ENCODE measurements at places on chromosomes 1 and 21.

GRCh38 chr1:58749646-58750045, 34.2 kb downstream of the JUN start:
- no peak for DNase-seq

DNA sequence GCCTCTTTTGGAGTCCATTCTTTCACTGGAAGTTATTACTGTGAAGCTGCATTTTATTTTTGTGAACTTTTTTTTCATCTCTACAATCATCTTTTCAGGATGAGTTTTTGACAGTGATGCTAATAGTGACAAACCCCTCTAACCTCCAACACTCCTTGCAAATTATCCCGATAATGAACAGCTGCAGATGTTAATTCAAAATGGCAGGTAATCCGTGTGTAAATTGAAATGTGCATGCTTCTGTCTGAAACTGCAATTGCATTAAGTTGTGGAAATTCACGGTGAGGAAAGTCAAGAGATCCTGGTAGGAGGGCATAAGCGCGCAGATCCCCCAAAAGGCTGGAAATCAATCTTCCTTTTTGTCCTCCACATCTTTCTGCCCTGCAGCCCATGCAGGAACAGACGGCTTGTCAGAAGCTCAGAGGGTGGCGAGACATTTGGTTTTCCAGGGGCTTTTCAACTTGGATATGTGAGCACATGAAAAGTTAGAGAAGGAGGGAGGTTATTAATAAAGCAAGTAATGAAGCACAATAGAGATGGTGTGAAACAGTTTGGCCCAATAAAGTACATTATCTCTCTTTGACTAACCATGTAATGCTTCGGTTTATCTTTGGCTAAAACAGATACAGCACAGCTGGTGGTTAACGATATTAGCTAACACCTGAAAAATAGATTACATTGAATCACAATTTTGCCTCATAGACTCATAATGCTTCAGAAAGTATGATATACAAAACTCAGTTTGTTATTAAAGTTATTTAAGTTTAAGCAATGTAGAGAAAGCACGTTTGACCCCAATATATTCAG, 143.5 kb upstream of the COA6 start:
- no peak for DNase-seq

- DNase-seq, result no peak
Measured at GRCh38 chr1:11841245-11842153, 6.1 kb downstream of the NPPA start.

- no peak for DNase-seq
Measured at GRCh38 chr21:37757606-37758376, 158.5 kb downstream of the KCNJ6 start.

DNA sequence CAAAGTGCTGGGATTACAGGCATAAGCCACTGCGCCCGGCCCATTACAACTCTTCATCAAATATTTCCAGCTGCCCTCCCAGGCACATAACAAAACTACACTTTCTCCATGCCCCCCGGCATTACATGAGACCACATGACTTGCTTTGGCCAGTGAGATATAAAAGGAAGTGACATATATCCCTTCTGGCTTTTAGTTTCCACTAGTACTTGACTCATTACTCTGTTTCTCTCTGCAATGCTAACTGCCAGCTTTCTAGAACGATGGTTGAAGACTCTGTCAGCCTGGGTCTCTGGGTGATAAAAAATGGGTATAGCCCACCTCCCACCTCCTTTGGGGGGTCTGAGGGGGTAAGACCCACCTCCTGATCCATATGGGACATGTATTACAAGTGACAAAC, 24.2 kb downstream of the ABL2 start:
- DNase-seq, result no peak

- DNase-seq, result no peak
Measured at GRCh38 chr1:45008076-45008475, 3.0 kb downstream of the HECTD3 start.

- DNase-seq, result no peak
Measured at GRCh38 chr1:150221552-150221951, 14.4 kb downstream of the ANP32E start.

GRCh38 chr1:20811916-20812315, 24.8 kb upstream of the HP1BP3 start:
- no peak for DNase-seq

- DNase-seq, result no peak
Measured at GRCh38 chr1:94792473-94793295, 27.5 kb upstream of the SLC44A3 start.

GRCh38 chr1:168178638-168179437, at the start of gene TIPRL:
TSS of gene TIPRL (plus strand) at chr1:168178962. CDS start at chr1:168179078, 116 bp downstream.
- DNase-seq, result peak; percentile 98

DNA sequence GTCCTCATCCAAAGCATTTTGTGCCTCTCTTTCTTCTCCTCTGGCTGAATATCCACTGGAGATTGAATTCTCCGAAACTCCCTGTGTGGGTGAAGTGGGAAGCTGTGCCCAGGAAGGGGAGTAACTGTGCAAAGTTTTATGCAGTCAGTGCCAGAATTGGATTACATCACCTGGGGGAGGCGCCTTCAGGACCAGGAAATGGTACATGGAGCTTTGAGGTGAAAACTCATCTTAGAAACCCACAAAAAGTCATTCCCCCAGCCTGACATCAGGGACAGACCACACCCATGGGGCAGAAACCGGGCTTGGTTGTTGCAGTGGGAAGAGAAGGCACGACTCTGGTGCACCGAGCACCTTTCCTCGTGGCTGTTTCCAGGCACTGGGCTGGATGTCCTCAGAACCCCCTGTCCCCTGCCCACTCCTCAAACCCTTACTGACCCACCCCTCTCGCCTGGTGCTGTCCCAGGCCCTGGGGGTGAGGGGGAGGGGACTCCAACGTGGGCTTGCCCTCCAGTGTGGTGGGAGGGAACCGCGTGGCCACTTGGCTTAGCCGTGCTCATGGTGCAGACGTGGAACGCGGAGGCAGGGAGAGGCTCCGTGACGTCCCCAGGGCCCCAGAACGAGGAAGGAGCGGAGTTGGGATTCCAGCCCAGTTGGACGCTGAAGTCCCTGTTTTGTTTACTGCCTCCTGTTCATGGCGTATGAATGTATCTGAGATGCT, 15.7 kb downstream of the TFF3 start:
- DNase-seq, result no peak

DNA sequence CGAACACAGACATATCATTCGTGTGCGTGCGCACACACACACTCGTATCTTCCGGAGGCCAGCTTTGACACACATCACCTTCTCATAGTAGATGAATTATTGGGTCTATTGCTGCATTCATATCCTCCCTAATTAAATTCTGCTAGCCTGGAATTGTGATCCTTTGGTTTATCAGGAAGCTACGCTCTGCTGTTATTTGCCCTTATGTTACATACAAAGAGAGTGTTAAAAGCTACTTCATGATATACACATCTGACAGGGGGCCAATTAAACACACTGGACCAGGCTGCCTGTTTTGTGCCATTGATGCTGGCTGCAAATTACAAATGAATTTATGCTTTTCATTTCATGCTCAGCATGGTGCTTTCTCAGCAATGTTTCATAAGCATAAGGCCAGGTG, 252.0 kb downstream of the RHOU start:
- no peak for DNase-seq

DNA sequence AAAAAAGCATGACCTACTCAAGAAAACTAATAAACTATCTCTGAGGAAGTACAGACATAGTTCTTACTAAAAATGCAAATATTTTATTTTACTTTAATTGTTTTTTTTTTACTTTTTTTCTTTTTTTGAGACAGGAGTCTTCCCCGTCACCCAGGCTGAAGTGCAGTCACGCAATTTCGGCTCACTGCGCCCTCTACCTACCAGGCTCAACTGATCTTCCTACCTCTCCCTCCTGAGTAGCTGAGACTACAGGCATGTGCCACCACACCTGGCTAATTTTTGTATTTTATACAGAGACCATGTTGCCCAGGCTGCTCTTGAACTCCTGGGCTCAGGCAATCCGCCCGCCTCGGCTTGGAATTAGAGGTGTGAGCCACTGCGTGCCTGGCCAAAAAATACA, 1263.1 kb downstream of the KCNT2 start:
- no peak for DNase-seq
